ENCODE measurements at places on chromosomes 16 and 17.

GRCh38 chr16:57620335-57621231 lies 7.8 kb upstream of the ADGRG1 start:
- DNase-seq: no peak

- no peak for DNase-seq
Observed at GRCh38 chr17:54426296-54426886, 474.3 kb upstream of the TOM1L1 start.

DNA sequence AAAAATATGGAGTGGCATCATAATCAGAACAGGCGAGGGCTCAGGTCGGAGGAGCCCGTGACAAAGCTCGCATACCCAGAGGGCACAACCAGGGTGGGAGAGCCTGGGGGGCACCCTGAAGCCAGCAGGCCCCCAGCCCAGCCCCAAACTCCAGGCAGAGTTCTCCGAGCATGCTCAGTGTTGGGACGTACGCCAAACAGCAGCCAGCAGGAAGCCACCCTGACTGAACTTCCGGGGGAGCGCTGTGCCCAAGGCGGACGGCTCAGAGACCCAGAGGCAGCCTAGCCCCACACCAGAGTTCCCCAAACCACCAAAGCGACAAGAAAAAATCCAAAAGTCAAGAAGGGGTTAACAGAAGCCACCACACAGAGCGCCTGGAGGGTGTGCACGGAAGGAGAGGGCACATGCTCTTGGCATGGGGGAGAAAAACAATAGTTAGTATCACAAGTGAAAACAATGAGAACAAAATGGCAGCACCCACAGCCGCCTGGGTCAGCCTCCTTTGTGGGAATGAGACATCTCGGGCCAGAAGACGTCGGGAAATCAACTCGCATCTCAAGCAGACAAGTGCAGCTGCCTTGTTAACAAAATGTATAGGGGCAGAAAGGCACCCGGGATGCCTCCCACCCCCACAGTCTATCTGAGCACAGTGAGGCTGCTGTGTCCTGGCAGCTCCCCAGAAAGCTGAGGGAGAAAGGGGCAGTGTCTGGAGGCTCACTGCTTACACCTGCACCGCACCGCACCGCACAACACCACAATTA lies 11.9 kb downstream of the EXOC7 start:
- DNase-seq: no peak

DNA sequence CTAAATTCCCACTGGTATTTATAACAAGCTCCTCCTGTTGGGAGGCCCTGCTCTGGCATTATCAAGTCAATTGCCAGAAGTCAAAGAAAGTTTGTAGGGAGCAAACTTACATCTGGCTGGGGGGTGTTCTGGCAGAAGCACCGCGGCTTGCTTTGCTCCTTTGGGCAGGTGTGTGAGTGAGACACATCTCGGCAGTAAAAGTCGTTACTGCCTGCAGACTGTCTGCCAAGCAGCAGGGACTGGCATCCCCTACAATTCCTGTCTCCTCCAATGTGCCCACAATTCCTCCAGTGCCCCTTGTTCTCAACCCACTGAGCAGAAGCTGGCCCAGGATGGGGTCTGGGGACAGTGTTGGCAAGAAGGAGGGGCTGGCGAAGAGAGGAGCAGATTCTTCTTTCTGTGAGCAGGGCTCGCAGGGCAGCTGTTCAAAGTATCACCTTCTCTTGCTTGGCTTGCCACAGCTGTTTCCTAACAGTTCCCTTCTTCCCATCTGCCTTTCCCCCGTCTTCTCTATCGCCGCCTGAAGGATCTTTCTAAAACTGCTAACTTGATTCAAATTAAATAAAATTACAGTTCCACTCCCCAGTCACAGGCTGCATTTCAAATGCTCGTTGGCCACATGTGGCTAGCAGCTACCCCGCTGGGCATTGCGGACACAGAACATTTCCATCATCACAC lies 30.2 kb downstream of the SPACA3 start:
- peak; percentile 93 for DNase-seq

- no peak for DNase-seq
Observed at GRCh38 chr17:50781167-50781566, 13.8 kb upstream of the ANKRD40CL start.

GRCh38 chr16:50740736-50741135 lies 1.1 kb upstream of the CYLD start:
- no peak for DNase-seq

DNA sequence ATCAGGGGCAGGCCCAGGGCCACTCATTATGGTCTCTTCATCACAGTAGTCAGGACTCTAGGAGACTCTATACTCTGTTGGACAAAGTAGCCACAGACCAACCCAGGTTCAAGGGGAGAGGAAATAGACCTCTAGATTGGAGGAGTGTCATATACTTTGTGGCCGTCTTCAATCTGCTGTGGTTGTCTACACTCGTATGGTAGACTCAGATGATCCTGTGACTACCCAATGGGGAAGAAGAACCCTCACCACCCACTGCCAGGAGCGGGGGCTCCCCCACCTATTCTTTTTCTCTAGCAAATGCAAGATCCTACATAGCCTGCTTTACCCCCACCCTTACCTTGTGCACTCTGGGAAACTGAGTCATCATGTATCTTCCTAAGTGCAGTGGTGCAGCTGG lies 80.5 kb downstream of the KSR1 start:
- DNase-seq: no peak

DNA sequence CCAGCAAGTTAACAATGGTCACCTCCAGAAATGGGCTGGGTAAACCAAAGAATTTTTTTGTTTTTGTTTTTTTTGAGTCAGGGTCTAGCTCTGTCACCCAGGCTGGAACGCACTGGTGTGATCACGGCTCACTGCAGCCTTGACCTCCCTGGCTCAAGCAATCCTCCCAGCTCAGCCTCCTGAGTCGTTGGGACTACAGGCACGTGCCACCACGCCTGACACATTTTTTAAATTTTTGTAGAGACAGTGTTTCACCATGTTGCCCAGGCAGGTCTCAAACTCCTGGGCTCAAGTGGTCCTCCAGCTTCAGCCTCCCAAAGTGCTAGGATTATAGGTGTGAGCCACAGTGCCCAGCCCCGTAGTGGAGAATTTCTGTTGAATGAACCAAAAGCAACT lies 1.7 kb downstream of the SPSB3 start:
- DNase-seq: no peak

DNA sequence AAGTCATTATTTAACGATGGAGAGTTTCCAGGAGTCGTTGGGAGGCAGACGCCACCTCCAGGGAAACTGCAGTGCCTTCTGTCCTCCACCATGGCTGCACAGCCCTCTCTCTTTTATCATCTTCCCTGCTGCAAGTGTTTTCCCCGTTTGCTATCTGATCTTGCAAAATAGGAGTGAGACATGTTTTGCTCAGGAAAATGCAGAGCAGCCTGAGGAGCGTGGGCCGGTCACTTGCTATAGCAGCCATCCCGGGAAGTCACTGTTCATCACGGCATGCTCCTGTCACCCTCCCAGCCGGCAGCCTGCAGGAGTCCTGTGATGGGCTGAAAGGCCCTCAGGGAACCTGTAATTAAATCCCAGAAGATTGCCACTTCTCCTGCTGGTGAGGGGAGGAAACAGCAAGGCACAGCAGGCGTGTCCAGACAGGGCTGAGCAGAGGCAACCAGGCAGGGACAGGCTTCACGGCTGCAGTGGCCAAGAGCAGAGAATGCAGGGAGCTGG lies 143.1 kb downstream of the GSG1L start:
- DNase-seq: no peak

DNA sequence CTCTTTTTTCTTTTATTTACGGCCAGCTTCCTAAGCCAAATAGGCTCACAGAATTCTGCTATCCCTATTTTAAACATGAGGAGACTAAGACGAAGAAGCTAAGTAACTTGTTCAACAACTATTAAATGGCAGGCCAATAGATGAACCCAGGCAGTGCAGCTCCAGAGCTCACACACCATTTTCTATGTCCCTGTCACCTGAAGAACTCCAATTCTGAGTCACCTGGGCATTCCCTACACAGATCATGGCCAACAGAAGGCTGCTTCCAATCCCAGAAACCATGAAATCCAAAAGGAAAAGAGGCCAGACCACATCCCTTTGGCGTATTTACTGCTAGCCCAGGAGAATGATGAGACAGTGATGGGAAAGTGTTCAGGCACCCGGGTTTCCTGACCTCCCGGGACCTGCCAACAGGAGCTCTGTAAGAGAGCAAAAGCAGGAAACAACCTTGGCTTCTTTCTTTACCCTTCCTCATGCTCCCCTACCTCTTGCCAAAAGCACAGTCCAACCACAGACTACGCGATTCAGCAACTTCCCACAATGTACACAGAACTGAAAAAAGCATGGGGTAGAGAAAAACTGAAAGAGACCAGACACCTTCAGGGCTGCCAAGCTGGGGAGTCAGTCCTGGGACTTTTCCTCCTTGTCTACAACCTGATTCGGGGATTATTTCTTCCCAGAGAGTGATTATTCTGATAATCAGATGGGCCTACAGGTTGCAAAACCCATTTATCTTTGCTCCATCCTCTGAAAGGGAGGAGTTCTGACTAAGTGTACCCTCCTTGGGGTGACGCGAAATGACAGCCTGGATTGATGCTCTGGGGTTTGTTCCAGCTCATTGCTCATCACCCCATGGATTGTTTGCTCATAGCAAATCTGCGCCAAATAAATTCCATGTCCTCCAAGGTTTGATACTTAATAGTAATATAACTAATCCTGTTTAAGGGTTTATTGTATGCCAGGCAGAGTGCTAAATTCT lies 47.8 kb upstream of the HAS3 start:
- DNase-seq: no peak

- no peak for DNase-seq
Observed at GRCh38 chr16:66510298-66510697, 39.6 kb downstream of the TK2 start.

- DNase-seq: no peak
Observed at GRCh38 chr16:27152801-27153200, 50.5 kb upstream of the KDM8 start.

DNA sequence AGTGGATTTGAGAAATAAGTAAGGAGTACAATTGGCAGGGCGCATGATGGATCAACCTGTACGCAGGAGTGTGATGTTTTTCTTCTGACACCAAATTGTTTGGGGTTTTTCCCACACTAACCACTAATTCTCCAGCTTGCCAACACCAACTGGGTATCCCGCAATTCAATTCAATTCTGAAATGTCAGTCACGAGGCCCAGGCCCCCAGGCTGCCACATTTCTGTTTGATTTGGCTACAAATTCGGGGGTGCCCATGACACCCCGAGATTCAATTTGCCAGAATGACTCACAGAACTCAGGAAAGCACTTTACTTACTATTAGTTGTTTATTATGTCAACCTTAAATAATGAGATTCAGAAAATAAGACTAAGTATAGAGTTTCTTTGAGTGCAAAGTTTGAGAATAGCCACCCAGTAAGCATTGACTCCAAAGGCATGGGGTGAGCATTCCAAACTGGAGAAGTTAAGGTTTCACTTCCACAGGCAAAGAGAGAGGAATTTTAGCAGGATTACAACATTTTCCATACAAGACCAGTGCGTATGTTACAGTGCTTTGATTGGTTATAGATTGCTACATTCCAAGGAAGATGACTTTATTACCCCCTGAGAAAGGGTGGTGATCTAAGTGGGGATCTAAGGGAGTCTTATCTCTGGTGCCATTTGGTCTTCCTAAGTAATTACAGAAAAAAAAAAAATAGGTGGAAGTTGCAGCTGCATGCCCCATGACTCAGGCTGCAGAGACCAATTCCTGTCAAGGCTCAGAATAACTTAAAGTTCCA lies 11.5 kb downstream of the SLC46A1 start:
- no peak for DNase-seq

GRCh38 chr16:31177136-31177535 lies 2.8 kb upstream of the FUS start:
- DNase-seq: no peak

- no peak for DNase-seq
Observed at GRCh38 chr17:77496401-77496801, 355.6 kb downstream of the SEC14L1 start.

DNA sequence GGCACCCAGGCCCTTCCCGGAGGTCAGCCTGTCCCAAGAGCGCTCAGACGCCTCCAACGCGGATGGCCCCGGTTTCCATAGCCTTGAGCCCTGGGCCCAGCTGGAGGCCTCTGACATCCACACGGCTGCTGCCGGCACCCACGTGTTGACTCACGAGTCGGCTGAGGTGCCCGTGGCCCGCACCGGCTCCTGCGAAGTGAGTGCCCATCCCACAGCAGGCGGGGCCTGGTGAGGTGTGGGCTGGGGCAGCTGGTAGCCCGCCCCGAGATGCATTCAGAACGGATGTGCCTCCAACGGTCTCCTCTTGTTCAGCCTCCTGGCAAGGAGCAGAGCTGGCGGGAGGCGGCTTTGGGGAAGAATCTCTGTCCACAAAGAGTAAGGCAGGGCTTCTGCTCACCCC lies 2.7 kb downstream of the WDR90 start:
- no peak for DNase-seq

GRCh38 chr17:78781893-78782304 lies at the start of gene CYTH1:
Gene CYTH1, minus strand, starts transcription at chr17:78782273. Its CDS starts 50 bp downstream, at chr17:78782223.
- no peak for DNase-seq

DNA sequence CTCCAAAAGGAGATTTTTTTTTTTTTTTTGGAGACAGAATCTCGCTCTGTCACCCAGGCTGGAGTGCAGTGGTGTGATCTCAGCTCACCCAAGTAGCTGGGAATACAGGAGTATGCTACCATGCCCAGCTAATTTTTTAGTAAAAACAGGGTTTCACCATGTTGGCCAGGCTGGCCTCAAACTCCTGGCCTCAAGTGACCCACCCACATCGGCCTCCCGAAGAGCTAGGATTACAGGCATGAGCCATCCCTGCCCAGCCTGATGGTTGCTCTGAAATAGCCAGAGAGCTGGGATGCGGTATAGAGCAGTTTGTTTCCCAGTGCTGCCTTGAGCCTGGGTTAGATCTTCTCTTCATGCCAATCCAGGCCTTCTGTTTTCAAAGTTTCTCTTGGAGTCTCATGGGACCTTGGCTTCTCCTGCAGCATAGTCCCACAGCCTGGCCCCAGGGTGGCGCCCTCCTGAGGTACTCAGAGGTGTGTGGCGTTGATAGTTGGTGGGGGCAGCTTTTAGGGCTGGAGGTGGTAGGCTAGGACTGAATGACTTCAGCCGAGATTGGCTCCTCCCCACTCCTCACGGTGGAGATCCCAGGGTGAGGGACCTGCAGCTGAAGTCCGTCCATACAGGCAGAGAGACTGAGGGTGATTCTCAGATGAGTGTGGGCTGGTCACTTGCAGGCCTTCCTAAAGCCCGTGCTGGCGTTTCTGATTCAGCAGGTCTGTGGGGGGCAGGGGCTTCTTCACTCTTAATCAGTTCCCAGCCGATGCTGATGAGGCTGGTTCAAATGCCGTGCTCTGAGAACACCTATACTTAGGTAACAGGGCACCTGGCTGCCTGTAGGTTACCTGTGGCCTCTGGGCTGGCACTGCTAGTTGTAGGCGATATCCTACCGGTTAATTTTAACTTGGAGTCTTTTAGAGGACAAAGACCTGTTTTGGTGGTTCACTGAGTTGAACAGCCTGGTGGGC lies 52.0 kb downstream of the TNFRSF13B start:
- no peak for DNase-seq

- no peak for DNase-seq
Observed at GRCh38 chr16:88424587-88425235, 28.4 kb upstream of the ZFPM1 start.

- DNase-seq: no peak
Observed at GRCh38 chr16:10181196-10182162, 749 bp downstream of the GRIN2A start.

DNA sequence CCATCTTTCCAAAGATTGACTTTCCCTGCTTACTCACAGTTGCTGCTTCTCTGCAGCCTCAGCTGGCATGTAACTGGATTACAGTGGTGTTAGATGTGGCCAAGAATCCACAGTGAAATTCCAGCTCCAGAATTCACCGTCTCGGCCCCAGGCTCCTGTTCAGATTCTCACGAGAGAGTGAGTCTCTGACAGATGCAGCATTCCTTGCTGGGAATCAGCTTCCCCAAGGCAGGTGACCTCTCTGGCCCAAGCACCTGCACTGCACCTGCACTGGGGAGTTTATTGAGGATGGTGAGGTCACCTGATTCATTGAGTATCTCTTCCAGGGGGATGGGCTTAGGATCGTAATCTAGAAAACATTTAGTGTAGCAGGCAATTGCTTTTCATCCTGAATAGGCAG lies 600.5 kb upstream of the RBFOX1 start:
- DNase-seq: no peak

Measured in vagina (tissue), 2 donors.